Retinal pigment epithelial cell (primary cell): ENCODE measurements at places on chromosomes 12 and 14.

GRCh38 chr14:104019806-104020205, 65.7 kb upstream of the ASPG start:
- DNase-seq, result no peak

- no peak for DNase-seq
Measured at GRCh38 chr14:89024691-89025090, 200.2 kb downstream of the TTC8 start.

DNA sequence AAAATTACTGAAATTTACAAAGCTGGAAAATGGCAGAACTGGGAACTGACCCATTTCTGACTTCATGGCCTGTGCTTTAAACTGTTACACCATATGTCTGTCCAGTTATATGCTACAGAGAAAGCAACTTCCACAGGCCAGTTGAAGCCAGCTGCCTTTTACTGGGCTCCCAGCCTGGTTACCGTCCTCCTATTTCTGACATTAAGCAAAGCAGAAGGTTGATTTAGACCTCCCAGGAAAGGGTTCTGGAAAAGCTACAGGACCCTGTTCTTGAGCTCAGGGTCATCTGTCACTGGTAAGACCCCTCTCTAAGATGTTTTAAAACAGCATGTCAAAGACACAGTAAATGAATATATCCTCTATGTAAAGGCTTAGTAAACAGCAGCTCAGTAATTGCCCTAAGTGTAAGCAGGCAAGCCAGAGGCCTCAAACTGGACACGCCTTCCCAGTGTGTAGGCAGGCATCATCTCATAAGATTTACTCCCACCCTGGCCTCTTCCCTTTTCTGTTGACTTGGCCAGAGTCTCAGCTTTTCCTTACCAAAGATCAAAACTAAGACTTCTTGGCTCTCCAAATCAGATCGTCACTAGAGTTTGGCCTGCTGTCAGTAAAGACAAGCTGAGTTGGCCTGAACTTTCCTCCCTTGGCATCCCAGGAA, 55.4 kb upstream of the RNU6-8 start:
- no peak for DNase-seq

- DNase-seq, result no peak
Measured at GRCh38 chr12:114668886-114669288, 15.1 kb downstream of the TBX3 start.

GRCh38 chr14:85391892-85392291, 138.1 kb upstream of the FLRT2 start:
- DNase-seq, result no peak

DNA sequence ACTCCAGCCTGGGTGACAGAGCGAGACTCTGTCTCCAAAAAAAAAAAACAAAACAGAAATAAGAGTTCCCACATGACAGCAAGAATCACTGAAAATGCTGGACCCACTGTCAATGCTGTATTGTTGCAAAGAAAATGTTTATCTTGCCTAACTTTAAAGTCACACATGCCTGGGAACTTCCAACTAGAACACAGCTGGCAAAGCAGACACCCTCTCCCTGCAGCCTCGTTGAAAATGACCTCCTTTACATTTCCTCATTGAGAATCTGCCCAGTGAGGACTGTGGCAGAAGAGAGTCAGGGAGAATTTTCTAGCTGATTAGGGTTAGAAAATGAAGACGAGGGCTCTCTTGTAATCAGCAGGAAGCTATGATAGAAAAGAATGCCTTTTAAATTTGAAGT, 42.8 kb upstream of the TCL1A start:
- no peak for DNase-seq

GRCh38 chr12:52126605-52127578, 47.4 kb downstream of the SMIM41 start:
- no peak for DNase-seq
